ENCODE measurements at places on chromosomes 5 and 9.

DNA sequence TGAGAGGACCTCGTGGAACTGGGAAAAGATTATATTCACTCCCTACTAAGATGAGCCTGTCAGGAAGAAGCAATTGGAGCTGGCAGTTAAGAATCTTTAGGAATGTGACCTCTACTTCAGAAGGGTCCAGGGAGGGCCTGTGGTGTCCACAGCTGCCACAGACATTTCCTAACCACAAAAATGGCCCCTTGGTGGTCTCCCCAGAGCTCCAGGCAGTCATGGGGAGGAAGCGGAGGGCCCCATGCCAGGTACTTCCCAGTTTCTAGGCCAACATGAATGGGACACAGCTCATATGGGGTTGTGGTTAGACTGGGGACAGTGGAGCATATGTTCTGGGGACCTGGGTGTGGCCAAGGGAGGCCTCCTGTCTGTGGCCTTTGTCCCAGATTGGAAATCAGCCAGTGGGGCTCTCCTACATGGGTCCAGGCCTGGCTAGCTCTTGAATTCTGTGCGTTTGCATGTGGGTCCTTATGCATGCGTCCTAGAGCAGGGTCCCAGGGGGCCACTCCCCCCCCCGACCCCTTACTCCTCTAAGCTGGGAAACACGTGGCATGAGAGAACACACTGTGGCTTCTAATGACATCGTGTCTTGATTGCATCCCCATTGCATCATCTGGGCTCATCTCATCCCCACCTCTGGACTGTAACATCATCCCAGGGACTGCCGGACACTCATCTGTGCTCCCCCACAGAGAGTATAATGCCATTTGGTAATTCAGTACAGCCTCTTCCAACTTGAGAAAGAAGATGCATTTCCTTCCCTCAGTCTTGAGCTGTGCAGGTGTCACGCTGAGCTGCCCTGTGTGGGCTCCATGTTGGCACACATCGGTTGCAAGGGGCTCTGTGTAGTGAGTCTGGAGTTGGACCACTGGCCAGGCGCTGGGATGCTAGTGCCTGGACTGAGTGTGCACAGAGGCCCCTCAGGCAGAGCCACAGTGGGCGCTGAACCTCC is 31.3 kb downstream of the IRF1 start:
- DNase-seq: peak; percentile 45

GRCh38 chr5:62341783-62342475 is 35.9 kb downstream of the KIF2A start:
- DNase-seq: peak; percentile 52

GRCh38 chr5:18686253-18686652 is 1052.0 kb downstream of the TAF11L14 start:
- DNase-seq: no peak

- peak; percentile 16 for DNase-seq
These were observed 4.6 kb upstream of the MYORG start for GRCh38 chr9:34381323-34381722.

DNA sequence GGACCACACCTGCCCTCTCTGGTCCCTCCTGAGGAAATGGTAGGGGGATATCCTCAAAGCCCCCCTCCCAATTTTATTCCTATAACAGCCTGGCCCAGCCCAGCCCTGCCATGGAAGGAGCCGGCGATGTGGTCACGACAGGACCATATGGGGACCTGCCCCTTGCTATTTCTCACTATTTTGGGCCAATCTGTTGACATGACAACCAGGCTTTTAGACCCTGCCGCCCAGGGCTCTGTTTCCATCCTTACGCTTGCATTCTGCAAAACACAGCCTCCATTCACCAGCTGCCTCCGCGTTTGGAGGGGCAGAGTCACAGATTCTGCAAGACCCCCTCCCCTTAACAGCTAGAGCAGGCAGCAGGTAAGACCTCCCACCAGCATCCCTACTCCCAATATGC is 112.2 kb downstream of the GABBR2 start:
- no peak for DNase-seq

DNA sequence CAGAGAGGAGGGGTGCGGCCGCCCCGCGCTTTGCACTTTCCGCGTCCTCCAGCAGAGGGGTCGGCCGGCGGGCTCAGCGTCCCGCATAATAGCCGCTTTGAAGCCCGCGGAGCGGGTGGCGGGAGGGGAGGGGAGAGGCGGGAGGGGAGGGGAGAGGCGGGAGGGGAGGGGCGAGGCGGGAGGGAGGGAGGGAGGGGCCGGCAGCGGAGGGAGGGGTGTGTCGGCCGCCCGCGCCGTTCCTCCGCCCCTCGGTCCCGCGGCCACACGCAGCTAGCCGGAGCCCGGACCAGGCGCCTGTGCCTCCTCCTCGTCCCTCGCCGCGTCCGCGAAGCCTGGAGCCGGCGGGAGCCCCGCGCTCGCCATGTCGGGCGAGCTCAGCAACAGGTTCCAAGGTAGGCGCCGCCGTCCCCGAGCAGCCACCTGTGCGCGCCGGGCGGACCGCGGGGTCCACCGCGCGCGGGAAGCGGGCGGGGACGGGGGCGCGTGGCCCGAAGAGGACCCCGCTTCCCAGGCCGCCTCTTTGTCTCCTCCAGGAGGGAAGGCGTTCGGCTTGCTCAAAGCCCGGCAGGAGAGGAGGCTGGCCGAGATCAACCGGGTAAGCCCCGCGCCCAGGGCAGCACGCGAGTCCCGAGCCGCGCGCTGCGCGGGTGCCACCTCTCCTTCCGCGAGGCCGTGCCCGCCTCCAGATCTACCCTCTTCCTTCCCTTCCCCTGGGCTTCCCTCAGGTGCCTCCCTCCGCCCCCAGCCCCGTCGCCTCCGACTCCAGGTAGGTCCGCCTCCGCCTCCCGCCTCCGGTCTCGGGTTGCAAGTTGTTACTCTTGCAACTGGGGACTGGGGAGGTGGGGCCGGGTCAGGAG is at the start of gene AIF1L:
TSS of gene AIF1L (plus strand) at position 263 of the 857 bp plus-strand sequence. CDS start at position 362, 99 bp downstream.
- DNase-seq: peak; percentile 40

- peak; percentile 70 for DNase-seq
These were observed 129.0 kb downstream of the COL23A1 start for GRCh38 chr5:178461004-178461730.

DNA sequence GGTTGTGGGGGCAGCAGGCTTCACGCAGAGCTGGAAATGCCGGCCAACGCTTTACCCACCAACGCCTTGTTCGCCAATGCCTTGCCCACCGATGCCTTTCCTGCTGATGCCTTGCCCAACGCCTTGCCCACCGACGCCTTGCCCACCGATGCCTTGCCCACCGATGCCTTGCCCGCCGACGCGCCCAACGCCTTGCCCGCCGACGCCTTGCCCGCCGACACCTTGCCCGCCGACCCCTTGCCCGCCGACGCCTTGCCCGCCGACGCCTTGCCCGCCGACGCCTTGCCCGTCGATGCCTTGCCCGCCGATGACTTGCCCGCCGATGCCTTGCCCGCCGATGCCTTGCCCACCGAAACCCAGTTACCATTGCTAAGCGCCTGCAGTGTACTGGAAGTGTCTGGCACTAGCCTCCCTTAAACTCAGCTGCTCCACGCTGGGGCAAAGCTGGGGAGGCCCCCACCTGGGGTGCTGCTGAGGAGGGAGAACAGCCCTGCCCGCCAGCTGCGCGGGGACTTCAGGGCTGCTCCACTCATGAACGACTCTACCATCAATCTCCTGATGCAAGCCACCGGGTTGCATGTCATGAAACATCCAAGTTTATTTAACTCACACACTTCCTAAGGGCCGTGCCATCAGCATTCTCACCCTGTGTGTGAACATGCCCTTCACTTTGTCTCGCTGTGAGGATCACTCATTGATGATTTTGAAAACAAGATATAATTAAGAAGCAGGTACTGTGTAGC is 1.8 kb downstream of the SLC6A18 start:
- DNase-seq: no peak

- no peak for DNase-seq
These were observed 72.3 kb downstream of the XRCC4 start for GRCh38 chr5:83149671-83150070.

DNA sequence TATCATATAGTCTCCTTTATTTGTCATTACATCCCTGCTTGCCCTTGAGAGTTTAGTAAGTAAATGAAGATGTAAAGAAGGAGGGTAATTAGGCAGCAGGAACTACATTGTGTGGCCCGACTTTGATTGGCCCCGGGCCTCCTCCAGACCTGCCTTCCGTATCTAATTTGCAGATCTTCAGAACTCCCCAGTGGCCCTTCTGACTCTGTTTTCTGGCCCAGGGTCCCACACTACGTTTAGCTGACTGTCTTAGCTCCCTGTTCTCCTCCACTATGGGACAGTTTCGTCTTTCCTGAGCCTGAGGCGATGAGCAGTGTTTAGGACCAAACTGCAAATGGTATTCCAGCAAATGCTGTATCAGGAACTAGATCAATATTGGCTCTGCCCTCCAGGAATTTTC is 21.6 kb upstream of the CTSL start:
- DNase-seq: no peak

GRCh38 chr9:4986783-4987182 is 1.7 kb downstream of the JAK2 start:
- no peak for DNase-seq

DNA sequence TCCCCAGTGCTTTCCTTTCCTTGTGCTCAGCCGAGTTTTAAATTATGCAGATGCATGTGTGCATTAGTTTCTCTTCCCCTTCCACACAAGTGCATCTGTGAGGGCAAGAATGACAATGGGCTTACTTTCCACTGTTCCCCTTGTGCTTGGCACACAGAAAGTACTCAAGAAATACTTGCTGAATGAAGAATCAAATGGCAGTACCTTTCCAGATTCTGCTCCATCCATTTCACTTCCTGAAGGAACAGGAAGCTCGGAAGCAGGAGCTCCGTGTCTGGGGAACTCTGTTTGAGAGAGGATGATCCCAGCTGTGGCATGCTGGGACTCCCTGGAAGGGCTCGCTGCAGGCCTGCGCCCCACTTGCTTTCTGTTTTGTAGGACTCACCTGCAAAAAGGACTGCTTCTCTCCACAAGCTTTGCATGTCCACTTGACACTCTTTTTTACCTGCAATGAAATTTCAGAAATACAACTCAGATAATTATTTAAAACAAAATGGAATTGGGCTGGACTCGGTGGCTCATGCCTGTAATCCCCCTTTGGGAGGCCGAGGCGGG is 5.5 kb downstream of the MRNIP start:
- no peak for DNase-seq

DNA sequence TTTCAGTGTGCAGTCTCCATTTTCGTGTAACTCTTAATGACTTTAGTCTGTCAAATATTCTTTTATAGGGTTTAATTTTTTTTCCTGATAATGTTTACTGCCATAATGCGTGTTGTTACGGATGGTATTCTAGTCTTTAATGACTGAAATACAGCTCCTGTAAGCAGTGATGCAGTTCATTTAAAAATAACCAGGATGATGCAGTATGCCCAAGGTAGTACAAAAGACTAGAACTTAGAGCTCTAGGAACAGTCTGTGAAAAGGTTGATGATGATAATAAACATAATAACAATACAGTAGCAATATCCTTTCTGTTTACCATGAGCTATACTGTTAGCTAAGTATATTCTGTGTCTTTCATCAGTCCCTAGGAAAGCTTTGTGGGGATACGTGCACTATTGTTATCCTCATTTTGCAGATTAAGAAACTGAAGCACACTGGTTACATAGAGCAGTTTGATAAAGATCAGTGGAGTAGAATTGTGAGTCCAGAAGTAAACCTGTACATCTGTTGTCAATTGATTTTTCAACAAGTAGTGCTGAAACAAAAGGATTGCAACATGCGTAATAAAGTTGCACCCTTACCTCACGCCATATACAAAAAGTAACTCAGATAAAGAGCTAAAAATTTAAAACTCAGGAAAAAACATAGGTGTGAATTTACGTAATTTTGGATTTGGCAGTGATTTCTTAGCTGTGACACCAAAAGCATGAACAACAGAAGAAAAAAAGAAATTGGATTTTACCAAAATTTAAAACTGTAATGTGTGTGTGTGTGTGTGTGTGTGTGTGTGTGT is 64.5 kb downstream of the MTREX start:
- DNase-seq: no peak

DNA sequence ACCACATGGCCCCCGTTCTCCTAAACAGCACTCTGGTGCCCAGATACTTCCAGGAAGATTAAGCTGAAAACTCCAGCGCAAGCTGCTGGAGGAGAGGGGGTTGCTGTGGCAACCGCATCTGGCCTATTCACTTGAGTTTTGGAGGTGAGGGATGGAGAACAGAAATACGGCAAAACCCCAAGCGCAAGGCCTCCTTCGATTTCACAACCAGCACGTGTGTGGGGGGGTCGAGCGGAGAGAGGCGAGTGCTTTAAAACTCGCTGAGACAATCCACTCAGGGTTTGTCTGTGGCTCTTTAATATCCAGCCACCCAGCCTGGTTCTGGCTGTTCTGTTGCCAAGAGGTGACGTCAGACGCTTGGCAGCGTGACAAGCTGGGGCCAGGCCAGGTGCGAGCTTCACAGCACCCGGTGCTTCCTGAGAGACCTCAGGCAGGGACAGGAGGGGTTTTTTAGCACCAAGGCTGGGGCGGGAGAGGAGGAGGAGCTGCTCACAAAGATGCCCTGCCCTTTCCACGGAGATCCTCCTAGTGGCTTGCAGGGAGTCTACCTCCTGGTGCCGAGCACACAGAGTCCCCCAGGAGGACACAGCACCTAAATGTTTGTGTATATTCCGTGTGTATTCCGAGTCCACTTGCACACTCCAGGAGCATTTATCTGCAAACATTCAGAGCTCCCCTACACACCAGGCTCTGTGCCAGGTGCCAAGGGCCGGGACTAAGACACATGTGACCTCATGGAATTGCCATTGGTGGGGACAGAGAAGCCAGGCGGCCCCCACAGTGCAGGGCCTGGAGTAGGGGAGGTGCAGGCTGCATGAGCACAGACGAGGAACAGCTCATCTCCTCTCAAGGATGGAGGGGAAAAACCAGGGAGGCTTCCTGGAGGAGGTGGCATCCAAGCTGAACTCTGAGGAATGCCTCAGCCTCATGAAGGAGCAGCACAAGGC is 194.6 kb downstream of the OLFM1 start:
- DNase-seq: peak; percentile 35

DNA sequence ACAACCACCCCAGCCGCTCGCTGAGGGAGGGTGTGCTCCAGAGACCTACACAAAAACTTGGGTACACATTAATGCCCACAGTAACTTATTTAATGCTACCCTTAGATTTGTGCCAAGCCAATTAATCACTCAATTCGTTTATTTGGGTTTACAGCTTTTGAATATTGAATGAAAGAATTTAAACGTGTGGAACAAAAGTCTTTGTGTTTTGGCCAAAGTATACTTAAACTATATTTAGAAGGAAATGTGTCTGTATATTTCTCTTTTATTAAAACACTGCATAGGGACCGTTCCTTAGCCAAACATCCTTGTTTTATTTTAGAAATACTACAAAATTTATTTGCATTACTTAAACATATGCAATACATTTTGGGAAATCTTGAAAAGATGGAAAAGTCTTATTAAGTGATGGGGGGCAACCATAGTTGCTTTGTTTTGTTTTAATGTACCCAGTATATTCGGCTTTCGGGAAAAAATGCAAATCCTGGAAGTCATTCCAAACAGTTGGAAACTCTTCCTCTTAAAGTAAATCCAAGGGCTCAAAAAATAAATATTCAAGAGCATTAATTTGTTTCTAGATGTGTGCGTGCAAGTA is 11.8 kb downstream of the ZNF608 start:
- DNase-seq: no peak

DNA sequence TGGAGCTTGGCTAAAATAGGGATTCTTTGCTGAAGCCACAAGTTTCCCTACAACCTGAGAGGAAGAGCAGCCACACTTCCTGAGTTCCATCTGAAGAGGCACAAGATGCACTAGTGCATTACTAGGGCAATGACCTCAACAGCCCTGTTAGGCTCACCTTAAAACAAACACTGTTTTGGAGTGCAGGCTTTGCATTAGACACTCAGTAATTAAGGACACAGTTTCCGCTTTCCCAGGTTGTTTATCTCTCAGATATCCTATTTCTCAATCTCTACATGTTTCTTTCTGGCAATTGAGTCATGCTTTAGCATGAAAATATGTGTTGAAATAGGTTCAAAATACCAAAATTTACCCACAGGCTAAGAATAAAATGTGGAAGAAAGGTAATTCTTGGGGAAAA is 34.2 kb downstream of the EMB start:
- no peak for DNase-seq

All from activated CD4-positive, alpha-beta memory T cell treated with anti-CD3 and anti-CD28 coated beads for 36 hours (primary cell).